ENCODE measurements at places on chromosomes 2 and 18.

GRCh38 chr2:95068256-95068655, 42.7 kb downstream of the MAL start:
- no peak for DNase-seq

DNA sequence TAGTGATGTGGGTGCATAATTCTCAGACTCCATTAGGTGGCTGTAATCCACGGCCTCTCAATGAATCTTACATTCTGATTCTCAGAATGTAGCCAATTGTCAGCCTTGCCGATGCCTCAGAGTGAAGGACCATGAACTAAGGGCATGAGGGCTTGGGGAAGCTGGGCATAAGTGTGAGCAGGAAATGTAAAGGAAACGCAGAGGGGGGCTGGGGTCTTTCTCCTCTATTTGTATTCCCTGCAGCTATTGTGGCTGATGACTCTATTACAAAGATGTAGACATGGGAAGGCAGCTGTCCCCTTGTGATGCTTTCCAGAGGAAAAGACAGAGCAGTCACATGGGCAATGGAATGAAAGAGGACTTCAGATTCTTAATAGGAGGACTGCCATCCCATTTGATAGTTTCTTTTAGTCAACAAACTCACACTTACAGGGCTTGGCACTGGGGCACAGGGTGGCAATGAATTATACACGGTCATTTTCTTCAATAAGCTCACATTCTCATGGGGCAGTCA, 353.2 kb upstream of the PKDCC start:
- no peak for DNase-seq

DNA sequence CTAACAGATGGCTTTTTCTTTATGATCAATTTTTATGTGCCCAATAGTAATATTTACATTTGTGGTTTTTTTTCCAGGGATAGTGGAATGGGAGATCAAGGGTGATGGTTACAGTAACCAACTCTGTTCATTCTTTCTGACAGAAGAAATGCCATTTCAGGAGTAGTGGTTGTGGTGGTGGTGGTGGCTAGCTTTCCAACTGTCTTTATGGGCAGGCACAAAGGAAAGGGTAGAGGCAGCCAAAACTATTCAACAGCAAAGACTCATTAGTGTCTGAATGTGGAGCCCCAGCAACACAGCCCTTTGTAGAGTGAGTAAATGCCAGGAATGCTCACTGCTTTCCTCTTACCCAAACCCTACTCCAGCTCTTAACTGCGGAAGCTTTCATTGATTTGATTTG, 227.7 kb downstream of the RND3 start:
- no peak for DNase-seq

DNA sequence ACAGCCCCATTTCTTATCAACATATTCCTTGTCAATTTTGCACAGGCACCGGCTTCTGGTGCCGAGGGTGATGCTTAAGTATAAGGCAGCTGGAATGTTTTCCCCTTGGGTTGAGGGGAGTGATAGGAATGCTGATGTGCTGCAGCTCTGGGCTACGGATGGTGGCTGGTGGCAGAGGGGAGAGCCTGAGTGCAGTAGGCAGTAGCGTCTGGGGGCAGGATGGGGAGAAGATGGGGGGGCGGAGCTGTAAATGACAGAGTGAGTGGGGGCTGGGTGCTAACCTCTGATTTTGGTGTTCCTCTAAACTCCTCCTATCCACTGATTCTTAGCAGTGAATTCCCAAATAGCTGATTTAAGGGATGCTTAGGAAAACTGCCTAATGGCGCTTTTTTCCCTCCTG, 20.7 kb downstream of the TMEM178A start:
- DNase-seq, result no peak

GRCh38 chr2:219327719-219328118, 4.8 kb downstream of the RESP18 start:
- DNase-seq, result no peak

- DNase-seq, result no peak
Observed at GRCh38 chr2:72548081-72548764, 277.6 kb downstream of the EXOC6B start.

DNA sequence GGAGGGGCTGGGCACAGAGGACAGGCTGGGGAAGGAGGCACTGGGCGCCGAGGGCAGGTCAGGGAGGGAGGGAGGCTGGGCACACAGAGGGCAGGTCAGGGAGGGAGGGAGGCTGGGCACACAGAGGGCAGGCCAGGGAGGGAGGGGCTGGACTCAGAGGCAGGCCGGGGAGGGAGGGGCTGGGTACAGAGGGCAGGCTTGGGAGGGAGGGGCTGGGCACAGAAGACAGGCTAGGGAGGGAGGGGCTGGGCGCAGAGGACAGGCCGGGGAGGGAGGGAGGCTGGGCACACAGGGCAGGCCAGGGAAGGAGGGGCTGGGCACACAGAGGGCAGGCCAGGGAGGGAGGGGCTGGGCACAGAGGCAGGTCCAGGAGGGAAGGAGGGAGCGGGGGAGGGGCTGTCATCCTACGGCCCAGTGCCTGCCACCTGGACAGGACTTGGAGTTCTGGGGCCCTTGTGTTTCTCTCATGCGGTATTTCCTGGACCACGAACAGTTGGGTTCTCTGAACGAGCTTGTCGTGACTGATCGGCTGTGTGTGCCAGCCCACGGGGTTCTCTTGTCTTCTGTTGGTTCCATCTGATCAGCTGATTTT, 46.7 kb upstream of the KCNG2 start:
- DNase-seq, result no peak

DNA sequence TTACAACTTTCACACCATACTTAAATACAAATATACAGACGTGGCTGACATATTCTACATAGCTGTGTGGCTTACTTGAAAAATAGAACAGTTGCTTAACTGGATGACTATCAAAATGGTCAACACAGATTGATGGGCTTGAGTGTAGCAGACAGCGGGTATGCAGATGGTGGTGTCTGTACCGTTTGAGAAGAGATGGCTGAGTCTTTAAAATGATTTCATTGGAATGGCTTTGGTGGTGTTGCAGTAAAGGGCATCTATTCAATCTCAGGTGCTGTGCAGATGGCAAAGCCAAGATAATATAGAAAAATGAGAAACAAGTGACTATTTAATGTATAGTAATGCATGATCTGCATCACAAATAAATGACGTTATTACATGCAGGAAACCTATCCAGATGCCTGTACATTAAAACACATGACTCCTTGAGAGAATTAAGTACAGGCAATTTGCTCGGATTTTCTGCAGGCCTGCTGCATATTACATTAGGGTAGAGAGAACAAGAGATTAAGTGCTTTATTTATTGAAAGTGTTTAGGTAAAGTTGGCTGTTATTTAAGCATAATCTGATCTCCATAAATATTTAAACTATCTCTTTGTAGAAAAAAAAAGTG, 68.5 kb downstream of the AGPS start:
- DNase-seq, result no peak
